ENCODE measurements at places on chromosomes 4 and X. TPM values are rescaled to one million over a fixed set of nuclear protein-coding genes. Genes with fewer than 3 reads are reported as not detected.

- DNase-seq, result no peak
These were observed 190.6 kb upstream of the LNX1 start for GRCh38 chr4:53781629-53782457.

- no peak for DNase-seq
These were observed 566.3 kb downstream of the STPG2 start for GRCh38 chr4:97577004-97577403.

DNA sequence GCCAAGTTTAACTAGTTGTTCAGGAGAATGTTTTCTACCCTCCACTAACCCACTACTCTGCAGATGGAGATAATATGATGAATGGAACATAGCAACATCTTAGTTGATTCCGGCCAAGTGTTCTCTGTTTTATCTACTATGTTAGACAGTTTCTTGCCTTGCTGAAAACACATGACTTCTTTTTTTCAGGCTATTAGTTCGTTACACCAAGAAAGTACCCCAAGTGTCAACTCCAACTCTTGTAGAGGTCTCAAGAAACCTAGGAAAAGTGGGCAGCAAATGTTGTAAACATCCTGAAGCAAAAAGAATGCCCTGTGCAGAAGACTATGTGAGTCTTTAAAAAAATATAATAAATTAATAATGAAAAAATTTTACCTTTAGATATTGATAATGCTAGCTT is 13.3 kb downstream of the ALB start:
- no peak for DNase-seq

DNA sequence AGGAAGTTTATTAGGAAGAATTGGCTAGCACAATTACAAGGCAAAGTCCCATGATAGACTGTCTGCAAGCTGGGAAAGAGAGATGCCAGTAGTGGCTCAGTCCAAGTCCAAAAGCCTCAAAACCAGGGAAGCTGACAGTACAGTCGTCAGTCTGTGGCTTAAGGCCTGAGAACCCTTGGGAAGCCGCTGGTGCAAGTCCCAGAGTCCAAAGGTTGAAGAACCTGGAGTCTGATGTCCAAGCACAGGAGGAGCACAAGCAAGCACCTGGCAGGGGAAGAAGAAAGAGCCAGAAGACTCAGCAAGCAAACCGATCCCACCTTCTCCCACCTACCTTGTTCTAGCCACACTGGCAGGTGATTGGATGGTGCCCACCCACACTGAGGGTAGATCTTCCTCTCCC is 51.3 kb upstream of the TMEM150C start:
- no peak for DNase-seq

DNA sequence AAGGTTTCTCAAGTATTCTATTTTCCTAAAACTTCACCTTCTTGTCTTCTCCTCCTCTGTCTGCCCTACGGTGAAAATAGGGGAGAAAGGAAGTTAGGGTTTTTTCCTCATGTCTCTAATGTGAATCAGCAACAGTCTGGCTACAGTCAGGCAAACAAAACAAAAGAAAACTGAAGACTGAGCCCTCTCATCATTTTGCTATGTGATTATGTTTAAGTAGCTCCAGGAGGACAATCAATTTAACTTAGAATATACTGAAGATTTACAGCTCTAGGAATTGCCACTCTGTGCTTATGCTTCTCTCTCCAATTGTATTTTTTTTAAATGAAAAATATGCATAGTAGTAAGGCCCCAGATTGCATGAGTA is 316.2 kb downstream of the GPAT3 start:
- DNase-seq, result no peak

Gene CHIC2
- 43.0 TPM for total RNA-seq

GRCh38 chr4:16413814-16414555 is 187.7 kb upstream of the TAPT1 start:
- DNase-seq, result no peak

DNA sequence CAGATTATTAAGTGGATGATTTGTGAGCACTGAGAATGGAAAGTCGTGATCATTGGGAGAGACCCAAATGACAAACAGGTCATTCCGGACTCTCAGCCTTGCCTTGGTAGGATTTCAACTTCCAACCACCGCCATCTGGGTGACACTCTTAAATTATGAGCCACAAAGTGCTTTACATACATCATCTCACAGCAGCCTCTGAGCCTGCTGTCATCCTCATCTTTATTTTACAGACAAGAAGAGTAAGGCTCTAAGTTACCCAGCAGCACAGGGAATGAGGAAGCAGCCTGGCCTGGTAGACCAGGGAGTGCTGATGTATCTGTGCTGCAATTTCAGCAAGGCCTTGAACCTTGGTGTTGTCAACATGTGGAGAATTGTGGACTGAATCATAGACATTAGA is 105.8 kb upstream of the TRIM2 start:
- no peak for DNase-seq

DNA sequence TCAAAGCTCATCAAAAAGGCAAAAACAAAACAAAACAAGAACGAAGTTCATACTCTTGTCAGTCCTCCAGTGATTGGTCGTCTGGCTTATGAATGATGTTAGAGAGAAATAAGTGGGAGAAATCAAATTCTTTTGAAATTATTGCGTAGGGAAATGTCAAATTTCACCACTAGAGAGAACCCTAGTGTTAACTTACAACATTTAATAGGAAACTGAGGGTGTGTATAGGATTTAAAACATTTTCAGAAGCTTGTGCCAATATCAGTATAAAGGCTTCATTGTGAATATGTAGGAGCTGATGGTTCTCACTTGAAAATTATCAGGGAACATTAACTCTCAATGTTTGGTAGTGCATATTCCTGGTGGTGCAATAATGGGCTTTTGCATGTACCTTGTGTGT is 17.4 kb downstream of the ADH6 start:
- no peak for DNase-seq

DNA sequence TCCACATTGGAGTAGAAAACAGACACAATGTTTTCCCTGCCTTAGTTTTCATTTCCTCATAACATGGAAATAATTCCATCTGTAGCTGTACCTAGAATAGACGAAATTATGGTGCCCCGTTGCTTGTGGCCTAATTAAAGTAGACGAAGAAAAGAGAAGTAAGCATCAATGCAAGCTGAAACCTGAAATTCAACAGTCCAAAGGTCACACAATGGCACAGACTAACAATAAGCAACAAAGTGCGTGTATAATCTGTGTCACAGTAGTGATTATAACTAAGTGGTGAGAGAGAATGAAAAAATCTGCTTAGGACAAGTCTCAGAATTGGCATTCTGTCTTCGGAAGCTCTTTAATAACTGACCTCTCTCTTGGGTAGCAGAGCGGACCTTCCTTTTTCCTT is 24.3 kb downstream of the MAGEB17 start:
- no peak for DNase-seq
